Foreskin fibroblast (primary cell): ENCODE measurements at places on chromosomes 1 and 21.
A peak's percentile ranks its signal among the peaks of the same experiment; 100 is the strongest.

DNA sequence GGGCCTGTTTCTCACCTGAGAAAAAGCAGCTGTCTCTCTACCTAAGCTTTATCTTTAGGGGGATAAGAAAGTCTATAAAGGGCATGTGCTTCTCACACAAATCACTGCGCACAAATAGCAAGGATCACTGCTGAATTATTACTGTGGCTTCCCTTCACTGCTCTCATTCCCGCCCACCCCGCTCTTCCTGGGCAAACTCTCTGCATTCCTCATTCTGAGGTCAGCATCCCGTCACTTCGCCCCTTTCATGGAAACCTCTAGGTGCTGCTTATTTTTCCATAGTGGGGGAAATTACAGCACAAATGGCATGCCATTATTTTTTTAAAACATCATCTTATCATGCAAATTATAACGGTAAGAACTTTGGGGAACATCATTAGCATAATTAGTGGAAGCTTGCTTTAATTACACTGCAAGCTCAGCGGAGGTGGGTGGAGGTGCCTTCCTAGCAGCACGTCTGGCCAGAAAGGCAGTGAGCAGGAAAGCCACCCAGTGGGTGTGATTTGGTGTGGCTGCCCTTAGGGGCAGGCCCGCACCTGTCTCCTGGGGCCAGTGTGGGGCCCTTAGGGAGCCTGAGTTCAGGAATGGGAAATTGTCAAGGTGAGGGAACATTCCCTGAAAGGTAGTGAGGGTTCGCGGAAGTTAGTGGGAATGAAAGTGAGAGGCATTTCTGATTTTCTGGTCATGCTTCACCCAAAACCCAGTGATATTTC, 105.9 kb downstream of the LAMC2 start:
- DNase-seq, result no peak

GRCh38 chr1:244965185-244966030, 101.1 kb upstream of the HNRNPU start:
- DNase-seq, result no peak

- no peak for DNase-seq
These were observed 93.9 kb downstream of the ATP5PO start for GRCh38 chr21:33821503-33822322.

DNA sequence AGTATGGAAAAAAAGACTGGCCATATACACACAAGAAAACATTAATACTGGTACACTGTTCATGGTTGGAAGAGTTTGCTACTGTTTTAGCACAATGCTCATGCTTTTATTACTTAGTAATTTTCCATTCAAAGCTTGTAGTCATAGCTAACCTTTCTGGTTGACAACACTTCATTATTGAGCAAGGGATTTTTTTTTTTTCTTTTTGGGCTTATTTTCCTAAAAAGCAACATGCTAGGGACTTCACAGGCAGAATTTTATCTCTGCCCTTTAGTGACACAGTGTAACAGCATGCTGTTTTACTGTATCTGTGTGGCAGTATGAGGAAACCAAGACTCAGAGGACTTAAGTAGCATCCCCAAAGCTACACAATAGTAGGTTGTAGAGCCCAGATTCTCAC, 58.5 kb downstream of the FGGY start:
- no peak for DNase-seq

DNA sequence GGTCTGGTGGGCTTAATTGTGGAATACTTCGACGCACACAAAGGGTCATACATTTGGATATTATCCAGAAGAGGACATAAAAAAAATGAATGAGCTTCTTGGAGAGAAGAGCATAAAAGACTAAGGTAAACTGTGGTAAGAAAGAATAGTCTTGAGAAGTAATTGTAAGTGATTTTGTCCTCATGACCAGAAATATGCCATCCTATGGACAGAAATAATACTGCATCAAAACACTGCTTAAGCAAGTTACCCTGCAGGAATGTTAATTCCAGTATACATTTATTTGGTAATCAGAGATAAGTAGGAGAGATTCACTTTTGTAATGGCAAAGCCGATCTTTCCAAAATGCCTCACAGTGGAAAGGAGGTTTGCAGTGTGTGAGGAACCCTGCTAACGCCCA, 111.9 kb downstream of the NRIP1 start:
- no peak for DNase-seq

DNA sequence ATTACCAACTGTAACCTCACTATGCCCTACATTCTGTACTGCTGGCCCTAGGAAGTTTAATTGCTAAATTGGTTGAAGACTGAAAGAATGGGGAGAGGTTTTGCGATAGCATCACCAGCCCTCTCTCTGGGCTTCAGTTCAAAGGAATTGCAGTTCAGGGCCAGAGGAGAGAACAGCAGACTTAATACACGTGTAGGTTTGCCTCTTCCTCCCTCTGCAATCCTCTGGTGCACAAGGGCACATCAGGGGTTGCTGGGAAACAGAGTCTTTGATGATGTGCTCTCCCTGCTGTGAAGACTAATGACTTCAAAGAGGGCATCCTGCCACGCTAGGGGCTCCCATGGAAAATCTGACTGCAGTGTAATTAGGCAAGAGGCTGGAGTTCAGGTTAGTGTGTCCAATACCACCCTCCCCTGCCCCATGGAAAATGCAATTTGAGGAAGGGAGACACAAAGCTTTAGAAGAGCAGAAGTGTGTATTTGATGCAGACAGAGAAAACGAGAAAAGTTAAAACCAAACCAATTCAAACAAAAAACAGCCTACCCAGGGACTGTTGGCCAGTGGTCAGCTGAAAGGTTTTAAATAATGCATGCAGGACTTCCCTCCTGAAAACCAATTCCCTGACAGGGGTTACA, 167.9 kb downstream of the ASTN1 start:
- no peak for DNase-seq

DNA sequence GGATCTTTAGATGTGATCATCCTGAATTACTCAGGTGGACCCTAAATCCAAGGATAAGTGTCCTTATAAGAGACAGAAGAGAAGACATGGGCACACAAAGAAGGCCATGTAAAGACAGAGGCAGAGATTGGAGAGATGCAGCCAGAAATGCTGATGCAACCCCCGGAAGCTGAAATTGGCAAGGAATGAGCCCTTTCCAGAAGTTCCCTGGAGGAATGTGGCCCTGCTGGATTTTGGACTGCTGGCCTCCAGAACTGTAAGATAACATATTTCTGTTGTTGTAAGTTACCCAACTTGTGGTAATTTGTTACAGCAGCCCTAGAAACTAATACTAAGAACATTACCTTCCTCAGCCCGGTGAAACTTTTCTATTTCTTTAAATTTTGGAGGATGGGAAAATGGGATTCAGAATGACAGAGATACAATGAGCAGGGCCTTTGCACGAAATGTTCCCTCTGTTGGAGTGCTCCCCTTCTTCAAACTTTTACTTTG, 11.2 kb upstream of the PLPP3 start:
- no peak for DNase-seq

DNA sequence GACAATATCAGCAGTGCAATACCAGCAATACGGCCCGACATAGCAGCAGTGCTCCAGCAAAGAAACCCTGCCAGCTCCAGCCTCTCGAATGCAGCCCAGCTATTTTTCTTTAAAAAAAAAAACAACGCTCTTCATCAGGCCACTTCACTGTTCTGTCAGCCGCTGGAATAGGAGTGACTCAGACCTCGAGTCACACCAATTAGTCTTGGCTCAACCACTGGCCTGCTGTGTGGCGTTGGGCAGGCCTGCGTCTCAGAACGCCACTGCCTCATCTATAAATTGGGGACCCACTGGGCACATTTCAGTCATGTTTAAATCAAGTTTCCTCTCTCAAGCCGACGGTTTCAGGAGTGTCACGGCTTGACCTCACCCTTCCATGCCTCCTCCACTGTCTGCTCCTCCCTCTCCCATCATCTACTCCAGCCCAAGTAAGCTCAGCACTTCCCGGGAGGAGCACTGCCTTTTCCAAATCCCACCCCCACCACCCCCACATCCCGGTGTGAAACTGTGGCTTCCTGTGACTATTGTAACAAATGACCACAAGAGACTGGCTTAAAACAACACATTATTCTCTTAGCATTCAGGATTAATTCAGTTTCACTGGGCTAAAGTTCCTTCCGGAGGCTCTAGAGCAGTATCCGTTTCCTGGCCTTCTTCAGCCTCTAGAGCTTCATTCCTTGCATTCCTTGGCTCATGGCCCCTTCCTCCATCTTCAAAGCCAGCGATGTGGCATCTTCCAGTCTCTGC, 71.9 kb upstream of the EFHD2 start:
- peak; percentile 85 for DNase-seq

GRCh38 chr1:81915937-81916336, 115.2 kb downstream of the ADGRL2 start:
- no peak for DNase-seq

- no peak for DNase-seq
These were observed 79.5 kb downstream of the EVI5 start for GRCh38 chr1:92705446-92705845.

GRCh38 chr1:102163799-102164198, 167.1 kb upstream of the OLFM3 start:
- DNase-seq, result no peak

GRCh38 chr1:115924770-115925169, 51.5 kb upstream of the SLC22A15 start:
- no peak for DNase-seq

DNA sequence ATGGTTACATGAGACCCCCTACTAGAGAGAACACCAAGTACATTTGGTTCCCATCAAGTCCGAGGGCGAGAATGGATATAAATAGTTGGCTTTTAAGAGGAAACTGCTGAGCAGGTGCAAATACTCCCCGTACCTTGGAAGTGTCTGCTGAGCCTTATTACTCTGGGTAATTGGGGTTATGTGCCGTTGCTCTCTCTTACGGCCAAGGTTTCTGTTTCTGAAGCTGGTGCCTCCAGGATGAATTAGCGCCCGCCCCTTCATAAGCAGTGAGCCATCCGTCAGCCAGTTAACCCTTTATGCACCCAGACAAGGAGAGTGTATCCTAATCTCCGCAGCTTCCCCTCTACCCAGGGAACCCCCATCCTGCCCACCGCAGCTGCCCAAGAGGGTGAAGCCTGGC, 90.4 kb upstream of the AJAP1 start:
- no peak for DNase-seq

GRCh38 chr1:163387146-163387545, 65.4 kb downstream of the NUF2 start:
- DNase-seq, result no peak

DNA sequence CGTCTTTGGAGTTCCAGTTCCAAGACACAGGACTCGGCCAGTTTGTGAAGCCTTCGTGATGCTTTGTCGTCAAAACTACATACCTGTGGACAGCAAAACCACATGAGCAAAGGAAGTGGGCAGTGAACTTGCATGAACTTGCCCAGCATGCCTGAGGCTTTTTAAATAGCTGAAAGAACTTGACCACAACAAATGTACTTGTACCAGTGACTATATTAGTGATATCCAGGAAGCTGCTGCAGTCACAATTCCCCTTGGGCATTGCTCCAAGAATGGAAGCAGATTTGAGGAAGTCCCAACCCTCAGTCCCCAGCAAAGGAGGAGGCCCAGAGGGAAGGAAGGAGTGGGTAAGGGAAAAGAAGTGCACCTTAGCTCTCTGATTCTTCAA, 2.6 kb downstream of the FUCA1 start:
- peak; percentile 54 for DNase-seq

GRCh38 chr1:1779691-1780597, 1.7 kb upstream of the NADK start:
- DNase-seq, result peak; percentile 79

- no peak for DNase-seq
These were observed 5.8 kb upstream of the VWA1 start for GRCh38 chr1:1429671-1430073.

- DNase-seq, result no peak
These were observed 8.4 kb upstream of the PEX19 start for GRCh38 chr1:160293020-160293968.
